ENCODE measurements at places on chromosomes 7 and 10. TPM values are rescaled to one million over a fixed set of nuclear protein-coding genes. Genes with fewer than 3 reads are reported as not detected.

The HSPA14 gene
- total RNA-seq, result 26.8 TPM

GRCh38 chr10:118256209-118256608 is 85.9 kb downstream of the FAM204A start:
- H3K27me3 ChIP-seq, result peaks cover 39% of the 10 kb centered on the region
- H3K27ac ChIP-seq, result no peak overlapping the region
- DNase-seq, result no peak
- no peaks in the 10 kb centered on the region for H3K4me1 ChIP-seq
- H3K4me3 ChIP-seq, result no peak overlapping the region

- H3K36me3 ChIP-seq, result no peaks in the 10 kb centered on the region
- DNase-seq, result no peak
- H3K4me3 ChIP-seq, result no peak overlapping the region
- H3K27me3 ChIP-seq, result no peaks in the 10 kb centered on the region
These were observed 22.7 kb upstream of the NKX6-2 start for GRCh38 chr10:132808383-132809231.

- H3K27ac ChIP-seq, result no peak overlapping the region
- no peak for DNase-seq
- no peaks in the 10 kb centered on the region for H3K36me3 ChIP-seq
- no peaks in the 10 kb centered on the region for H3K27me3 ChIP-seq
- H3K4me3 ChIP-seq, result no peak overlapping the region
These were observed 116.8 kb downstream of the ITIH5 start for GRCh38 chr10:7550013-7550412.

The TSPAN12 gene
- total RNA-seq, result not detected

GRCh38 chr10:132962623-132963429 is 20.5 kb upstream of the CFAP46 start:
- H3K4me1 ChIP-seq, result peaks cover 18% of the 10 kb centered on the region
- no peaks in the 10 kb centered on the region for H3K36me3 ChIP-seq
- H3K27me3 ChIP-seq, result peaks cover 20% of the 10 kb centered on the region
- DNase-seq, result no peak
- H3K27ac ChIP-seq, result peak overlapping the region; percentile 88
